Suprapubic skin (tissue), 4 donors: ENCODE measurements at places on chromosomes 2 and 18.
A peak's percentile ranks its signal among the peaks of the same experiment; 100 is the strongest.

- no peaks in the 10 kb centered on the region for H3K36me3 ChIP-seq
- peaks cover 20% of the 10 kb centered on the region for H3K27me3 ChIP-seq
- no peak overlapping the region for H3K4me3 ChIP-seq
- no peak for DNase-seq
Observed at GRCh38 chr2:16226943-16227664, 286.8 kb downstream of the MYCN start.

DNA sequence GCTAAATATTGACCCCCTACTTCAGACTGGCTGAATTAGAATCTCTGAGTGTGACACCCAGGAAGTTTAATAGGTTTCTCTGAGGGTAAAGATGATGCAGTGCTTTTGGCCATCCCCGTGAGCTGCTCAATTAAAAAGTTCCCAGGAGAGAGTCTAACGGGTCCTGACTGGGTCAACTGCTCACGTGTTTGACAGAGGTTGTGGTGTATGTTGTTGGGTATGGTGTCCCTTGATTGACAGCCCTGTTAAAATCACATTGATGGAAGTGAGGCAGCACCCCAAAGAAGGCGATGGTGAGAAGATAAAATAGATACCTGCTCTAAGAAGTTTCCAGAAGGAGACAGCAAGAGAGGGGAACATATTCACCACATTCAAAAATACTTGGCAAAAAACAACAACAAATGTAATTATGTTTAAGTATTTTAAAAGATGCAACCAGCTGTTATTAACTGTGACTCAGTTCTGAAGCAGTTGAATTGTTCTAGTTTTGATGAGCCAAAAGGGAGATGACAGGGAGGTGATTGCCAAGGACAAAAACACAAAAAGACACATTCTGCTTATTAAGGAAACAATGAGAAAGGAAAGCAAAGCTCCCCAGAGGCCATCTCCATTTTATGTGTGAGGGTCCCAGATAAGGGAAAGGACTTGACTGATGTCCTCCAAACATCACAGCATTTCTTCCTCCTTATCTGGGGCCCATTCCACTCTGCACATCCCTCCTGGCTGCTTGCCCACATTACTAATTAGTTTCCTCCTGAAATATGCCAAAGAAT, 11.5 kb upstream of the GMCL1 start:
- H3K36me3 ChIP-seq: peaks cover 55% of the 10 kb centered on the region
- H3K4me3 ChIP-seq: no peak overlapping the region
- peak overlapping the region; percentile 25 for H3K27ac ChIP-seq
- peaks cover 9% of the 10 kb centered on the region for H3K4me1 ChIP-seq

DNA sequence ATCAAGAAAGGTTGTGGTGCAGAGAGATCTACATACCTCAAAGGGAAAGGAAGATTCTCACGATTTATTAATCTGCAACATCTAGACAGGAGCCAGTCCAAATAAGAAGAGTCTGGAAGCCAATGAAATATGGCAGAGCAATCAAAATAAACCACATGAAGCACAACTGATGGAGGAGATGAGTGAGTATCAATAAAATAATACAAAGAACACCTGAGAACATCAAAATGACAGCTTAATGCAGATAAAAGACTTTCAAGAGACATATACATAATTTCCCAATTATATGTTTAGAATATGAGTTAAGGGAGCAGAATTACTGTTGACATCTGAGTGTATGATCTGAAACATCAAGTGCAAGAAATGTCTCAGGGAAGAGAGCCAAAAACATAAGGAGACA, 12.5 kb upstream of the DOK6 start:
- no peak overlapping the region for H3K4me3 ChIP-seq
- DNase-seq: no peak
- no peak overlapping the region for H3K27ac ChIP-seq

DNA sequence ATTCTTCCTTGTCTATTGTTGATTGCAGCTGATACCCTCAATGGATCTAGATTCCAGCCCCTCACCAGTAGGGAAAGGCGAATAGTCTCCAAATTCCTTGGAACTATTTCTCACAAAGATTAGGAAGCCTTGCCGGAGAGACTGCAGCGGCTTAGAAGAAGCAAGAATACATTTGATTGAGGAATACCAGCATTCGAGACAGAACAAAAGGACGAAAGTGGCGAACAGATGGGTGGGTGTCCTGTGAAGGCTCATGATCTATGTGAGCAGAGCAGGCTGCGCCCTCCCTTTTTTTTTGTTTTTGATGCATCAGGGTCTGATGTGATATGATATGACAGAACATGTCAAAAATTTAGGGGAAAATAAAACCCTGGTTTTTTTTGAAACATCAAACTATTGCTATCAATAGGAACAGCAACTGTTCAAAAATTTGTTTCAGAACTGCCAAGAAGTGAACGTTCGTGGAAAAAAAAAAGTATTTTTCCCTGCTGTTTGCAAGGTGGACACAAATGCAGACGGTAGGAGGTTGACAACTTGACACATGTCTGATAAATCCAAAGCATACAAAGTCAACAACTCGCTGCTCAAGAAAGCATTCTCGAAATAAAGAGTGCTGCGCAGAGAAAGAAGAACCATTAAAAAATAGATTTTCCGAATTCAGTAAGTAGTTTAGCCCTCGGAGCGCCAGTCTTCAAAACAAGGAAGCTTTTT, 49.1 kb downstream of the PTGR3 start:
- no peaks in the 10 kb centered on the region for H3K27me3 ChIP-seq
- H3K4me1 ChIP-seq: no peaks in the 10 kb centered on the region
- no peak overlapping the region for H3K27ac ChIP-seq

GRCh38 chr2:221205103-221205673, 366.9 kb downstream of the EPHA4 start:
- H3K4me1 ChIP-seq: no peaks in the 10 kb centered on the region
- no peak overlapping the region for H3K27ac ChIP-seq
- H3K4me3 ChIP-seq: no peak overlapping the region
- H3K36me3 ChIP-seq: no peaks in the 10 kb centered on the region
- no peak for DNase-seq

GRCh38 chr2:216636551-216637450, 3.6 kb downstream of the IGFBP2 start:
- H3K4me1 ChIP-seq: peaks cover 27% of the 10 kb centered on the region
- H3K4me3 ChIP-seq: no peak overlapping the region
- H3K27ac ChIP-seq: no peak overlapping the region
- H3K27me3 ChIP-seq: peaks cover 72% of the 10 kb centered on the region
- no peak for DNase-seq

GRCh38 chr2:72883356-72883962, 3.7 kb upstream of the SPR start:
- no peak for DNase-seq
- peaks cover 22% of the 10 kb centered on the region for H3K4me1 ChIP-seq
- H3K4me3 ChIP-seq: no peak overlapping the region
- H3K27ac ChIP-seq: no peak overlapping the region
- peaks cover 13% of the 10 kb centered on the region for H3K27me3 ChIP-seq
- H3K36me3 ChIP-seq: no peaks in the 10 kb centered on the region

GRCh38 chr2:238521002-238521401, 94.3 kb downstream of the ASB1 start:
- H3K27ac ChIP-seq: no peak overlapping the region
- no peak overlapping the region for H3K4me3 ChIP-seq
- no peaks in the 10 kb centered on the region for H3K36me3 ChIP-seq
- H3K4me1 ChIP-seq: peaks cover 10% of the 10 kb centered on the region

GRCh38 chr18:59911600-59911999, 11.8 kb downstream of the PMAIP1 start:
- H3K36me3 ChIP-seq: no peaks in the 10 kb centered on the region
- no peak overlapping the region for H3K4me3 ChIP-seq
- no peak overlapping the region for H3K27ac ChIP-seq
- DNase-seq: no peak
- peaks cover 4% of the 10 kb centered on the region for H3K27me3 ChIP-seq
- peaks cover 13% of the 10 kb centered on the region for H3K4me1 ChIP-seq

GRCh38 chr2:204321910-204322751, 223.1 kb upstream of the PARD3B start:
- no peak overlapping the region for H3K4me3 ChIP-seq
- H3K27me3 ChIP-seq: no peaks in the 10 kb centered on the region
- no peaks in the 10 kb centered on the region for H3K36me3 ChIP-seq
- no peak for DNase-seq
- H3K4me1 ChIP-seq: peaks cover 8% of the 10 kb centered on the region

- H3K27ac ChIP-seq: no peak overlapping the region
- peaks cover 5% of the 10 kb centered on the region for H3K27me3 ChIP-seq
- no peak for DNase-seq
- H3K4me3 ChIP-seq: no peak overlapping the region
Observed at GRCh38 chr2:3670376-3670775, 12.4 kb downstream of the ALLC start.

DNA sequence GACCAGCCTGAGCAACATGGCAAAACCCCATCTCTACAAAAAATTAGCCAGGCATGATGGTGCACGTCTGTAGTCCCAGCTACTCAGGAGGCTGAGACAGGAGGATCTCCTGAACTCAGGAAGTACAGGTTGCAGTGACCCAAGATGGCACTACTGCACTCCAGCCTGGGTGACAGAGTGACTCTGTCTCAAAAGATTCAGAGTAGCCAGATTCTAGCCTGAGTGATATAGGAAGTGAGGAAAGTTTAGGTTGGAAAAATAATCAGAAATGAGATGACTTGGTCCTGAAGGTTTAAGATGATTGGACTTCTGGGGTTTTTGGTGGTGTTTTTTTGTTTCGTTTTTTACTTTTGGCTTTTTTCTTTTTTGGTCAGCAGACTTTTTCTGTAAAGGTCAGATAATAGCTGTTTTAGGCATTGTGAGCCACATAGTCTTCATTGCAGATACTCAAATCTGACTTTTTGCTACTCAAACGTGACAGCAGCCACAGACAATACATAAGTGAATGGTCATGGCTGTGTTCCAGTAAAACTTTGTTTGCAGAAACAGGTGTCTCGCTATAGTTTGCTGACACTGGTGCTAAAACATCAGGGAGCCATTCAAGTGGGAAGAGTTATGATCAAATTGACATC, 104.1 kb upstream of the UBXN4 start:
- no peak overlapping the region for H3K4me3 ChIP-seq
- no peak overlapping the region for H3K27ac ChIP-seq
- no peaks in the 10 kb centered on the region for H3K27me3 ChIP-seq
- DNase-seq: no peak

DNA sequence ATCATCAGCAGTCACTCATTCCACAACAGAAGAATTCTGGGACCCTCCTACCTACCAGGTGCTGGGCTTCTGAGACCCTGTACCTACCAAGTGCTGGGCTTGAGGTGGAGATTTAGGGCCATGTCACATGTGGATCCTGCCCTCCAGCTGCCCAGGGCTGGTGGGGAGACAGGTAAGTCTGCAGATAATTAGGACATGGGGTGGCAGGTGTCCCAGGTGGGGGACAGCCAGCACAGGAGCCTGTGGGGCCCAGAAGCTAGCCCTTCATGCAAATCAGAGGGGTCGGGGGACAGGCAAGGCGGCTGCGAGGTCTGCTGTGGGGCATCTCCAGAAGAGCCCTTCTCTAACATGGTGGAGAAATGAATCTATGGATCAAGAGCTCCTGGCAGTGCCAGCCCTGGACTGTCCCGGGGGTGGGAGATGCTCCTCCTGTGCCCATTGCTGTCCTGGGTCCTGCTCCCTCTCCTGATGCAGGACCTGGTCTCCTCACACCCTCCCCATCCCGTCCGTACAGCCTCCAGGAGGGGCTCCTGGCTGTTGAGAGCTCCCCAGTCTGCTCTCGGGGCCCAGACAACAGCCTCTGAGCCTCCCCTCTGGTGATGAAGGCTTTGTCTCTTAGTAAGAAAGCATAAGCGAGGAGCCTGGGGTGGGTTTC, 106.3 kb upstream of the GLI2 start:
- peaks cover 4% of the 10 kb centered on the region for H3K27me3 ChIP-seq
- H3K27ac ChIP-seq: no peak overlapping the region
- no peak overlapping the region for H3K4me3 ChIP-seq
- H3K4me1 ChIP-seq: peaks cover 6% of the 10 kb centered on the region
- no peak for DNase-seq

DNA sequence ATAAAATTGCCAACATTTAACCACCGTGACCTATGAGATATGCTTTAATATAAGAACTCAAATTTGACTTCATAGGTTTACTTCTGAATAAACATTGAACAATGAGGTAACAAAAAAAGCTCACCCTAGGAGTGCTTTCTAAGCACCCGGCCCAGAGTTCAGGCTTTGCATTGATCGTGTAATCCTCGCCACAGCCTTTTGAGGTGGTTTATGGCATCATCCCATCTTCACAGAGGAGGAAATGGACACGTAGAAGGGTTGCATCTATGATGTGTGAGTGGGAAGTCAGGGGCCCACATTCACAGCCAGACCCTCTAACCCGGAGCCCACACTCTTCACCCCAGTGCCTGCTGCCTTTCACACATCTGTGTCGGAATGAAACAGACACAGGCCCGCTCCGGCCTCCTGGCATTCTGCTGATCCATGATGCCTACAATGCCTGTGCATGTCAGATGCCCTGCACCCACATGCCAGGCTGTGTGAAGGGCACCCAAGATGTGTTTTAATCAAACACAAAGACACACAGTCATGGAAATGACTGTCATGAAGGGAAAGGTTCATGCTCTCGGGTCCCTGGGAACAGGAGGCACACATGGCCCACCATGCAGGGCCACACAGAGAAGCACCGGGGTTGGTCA, 48.6 kb upstream of the RPL31 start:
- H3K36me3 ChIP-seq: peaks cover 9% of the 10 kb centered on the region
- no peak for DNase-seq
- no peaks in the 10 kb centered on the region for H3K27me3 ChIP-seq
- no peak overlapping the region for H3K27ac ChIP-seq
- peaks cover 14% of the 10 kb centered on the region for H3K4me1 ChIP-seq
- no peak overlapping the region for H3K4me3 ChIP-seq

GRCh38 chr2:55759271-55759921, 65.8 kb upstream of the PNPT1 start:
- H3K27ac ChIP-seq: no peak overlapping the region
- no peak overlapping the region for H3K4me3 ChIP-seq
- H3K27me3 ChIP-seq: no peaks in the 10 kb centered on the region
- DNase-seq: no peak
- no peaks in the 10 kb centered on the region for H3K36me3 ChIP-seq

GRCh38 chr2:222960126-222960525, 91.9 kb upstream of the KCNE4 start:
- no peaks in the 10 kb centered on the region for H3K4me1 ChIP-seq
- no peak overlapping the region for H3K27ac ChIP-seq
- no peaks in the 10 kb centered on the region for H3K36me3 ChIP-seq
- DNase-seq: no peak

- peaks cover 30% of the 10 kb centered on the region for H3K27me3 ChIP-seq
- H3K36me3 ChIP-seq: no peaks in the 10 kb centered on the region
- no peak overlapping the region for H3K27ac ChIP-seq
- no peak for DNase-seq
- H3K4me3 ChIP-seq: no peak overlapping the region
Observed at GRCh38 chr2:240714747-240715725, 23.4 kb downstream of the AQP12A start.

DNA sequence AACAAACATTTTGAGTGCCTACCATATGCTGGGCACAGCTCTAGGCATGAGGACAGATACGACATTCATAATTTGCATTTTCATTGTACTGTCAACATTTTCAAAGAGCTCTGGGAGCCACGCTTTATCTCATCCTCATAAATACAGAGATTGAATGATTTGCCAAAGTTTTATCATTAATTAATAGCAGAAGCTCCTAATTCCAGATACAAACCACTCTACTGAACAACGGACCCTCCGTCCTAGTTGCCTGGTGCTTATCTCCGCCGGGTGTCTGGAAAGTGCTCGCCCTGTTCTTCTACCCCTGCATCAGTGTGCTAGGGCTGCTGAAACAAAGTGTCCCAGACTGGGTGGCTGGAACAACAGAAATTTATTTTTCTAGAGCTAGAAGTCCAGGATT, 23.8 kb downstream of the SERTAD2 start:
- H3K36me3 ChIP-seq: peaks cover 16% of the 10 kb centered on the region
- H3K27me3 ChIP-seq: no peaks in the 10 kb centered on the region
- peaks cover 42% of the 10 kb centered on the region for H3K4me1 ChIP-seq
- H3K27ac ChIP-seq: no peak overlapping the region
- DNase-seq: no peak
- H3K4me3 ChIP-seq: no peak overlapping the region
